ENCODE measurements at places on chromosomes 2 and 18. TPM values are rescaled to one million over a fixed set of nuclear protein-coding genes. Genes with fewer than 3 reads are reported as not detected.

The TMEM200C gene
- 6.1 TPM for total RNA-seq

The ARHGAP28 gene
- total RNA-seq = 11.2 TPM

The C2orf92 gene
- 4.8 TPM for total RNA-seq

The HOXD11 gene
- total RNA-seq = not detected

The WDFY1 gene
- total RNA-seq = 51.9 TPM

The PTH2R gene
- total RNA-seq = 1.1 TPM

The CROCC2 gene
- 0.09 TPM for total RNA-seq

The TSPYL6 gene
- not detected for total RNA-seq

The SERPINB12 gene
- not detected for total RNA-seq

The RGPD8 gene
- 13.1 TPM for total RNA-seq

The RGPD5 gene
- 53.6 TPM for total RNA-seq

The TMEM163 gene
- total RNA-seq = 36.1 TPM

The HK2 gene
- 23.7 TPM for total RNA-seq

The SIGLEC15 gene
- total RNA-seq = 4.7 TPM

The TMEM247 gene
- not detected for total RNA-seq

The CD207 gene
- total RNA-seq = 0.52 TPM

The COLEC12 gene
- total RNA-seq = 4.9 TPM

The ADCYAP1 gene
- total RNA-seq = 1.1 TPM

The BCL11A gene
- total RNA-seq = 21.3 TPM

The PROM2 gene
- 202 TPM for total RNA-seq

The COL5A2 gene
- total RNA-seq = 30.8 TPM

The TPO gene
- 0.75 TPM for total RNA-seq

The SLC4A3 gene
- 7.3 TPM for total RNA-seq

The C2orf49 gene
- 17.4 TPM for total RNA-seq

The CNGA3 gene
- total RNA-seq = not detected

The IL37 gene
- 0.29 TPM for total RNA-seq

The VWC2L gene
- not detected for total RNA-seq

The LRATD1 gene
- total RNA-seq = 33.4 TPM

The RTP5 gene
- not detected for total RNA-seq

The FAM124B gene
- 1.2 TPM for total RNA-seq

The SIX3 gene
- not detected for total RNA-seq

The DTYMK gene
- 26.2 TPM for total RNA-seq

The HDLBP gene
- total RNA-seq = 464 TPM

The POTEI gene
- total RNA-seq = 0.03 TPM

The CARF gene
- 9.6 TPM for total RNA-seq

The TTR gene
- total RNA-seq = 159 TPM

The CERKL gene
- 5.0 TPM for total RNA-seq

The GKN1 gene
- not detected for total RNA-seq

The KDSR gene
- total RNA-seq = 59.4 TPM

The RAB6C gene
- total RNA-seq = 0.23 TPM

The ITPRIPL1 gene
- 1.5 TPM for total RNA-seq

The B3GNT7 gene
- 281 TPM for total RNA-seq

The CYP27A1 gene
- 20.4 TPM for total RNA-seq

The ESPNL gene
- total RNA-seq = 0.49 TPM

The CDH2 gene
- total RNA-seq = 3.1 TPM

The C2orf78 gene
- not detected for total RNA-seq

The USP14 gene
- 38.5 TPM for total RNA-seq

The CEP192 gene
- total RNA-seq = 22.6 TPM

The IGFBP5 gene
- total RNA-seq = 246 TPM

The NEU2 gene
- not detected for total RNA-seq

The GLI2 gene
- 9.2 TPM for total RNA-seq

The SALL3 gene
- 0.17 TPM for total RNA-seq

The EML6 gene
- total RNA-seq = 2.1 TPM

The CCDC85A gene
- 1.8 TPM for total RNA-seq

The LONRF2 gene
- 11.2 TPM for total RNA-seq

The SERPINB13 gene
- total RNA-seq = not detected
